Skeletal muscle cell (primary cell): ENCODE measurements at places on chromosomes 5 and 9.

DNA sequence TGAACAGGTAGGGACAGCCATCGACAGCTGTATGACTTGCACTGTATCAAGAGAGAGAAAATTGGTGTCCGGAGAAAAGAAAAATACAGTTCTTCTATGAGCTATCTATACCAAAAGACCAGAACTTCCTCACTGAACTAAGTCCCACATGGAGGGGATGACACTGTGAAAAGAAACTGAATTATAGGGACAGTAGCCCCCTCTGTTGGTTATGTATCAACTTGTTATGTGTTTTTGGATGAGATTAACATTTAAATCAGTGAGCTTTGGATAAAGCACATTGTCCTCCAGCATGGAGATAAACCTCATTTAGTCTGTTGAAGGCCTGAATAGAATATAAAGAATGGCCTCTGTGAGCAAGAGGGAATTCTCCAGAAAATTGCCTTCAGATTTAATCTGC is 176.6 kb upstream of the SH3GL2 start:
- no peak for DNase-seq

DNA sequence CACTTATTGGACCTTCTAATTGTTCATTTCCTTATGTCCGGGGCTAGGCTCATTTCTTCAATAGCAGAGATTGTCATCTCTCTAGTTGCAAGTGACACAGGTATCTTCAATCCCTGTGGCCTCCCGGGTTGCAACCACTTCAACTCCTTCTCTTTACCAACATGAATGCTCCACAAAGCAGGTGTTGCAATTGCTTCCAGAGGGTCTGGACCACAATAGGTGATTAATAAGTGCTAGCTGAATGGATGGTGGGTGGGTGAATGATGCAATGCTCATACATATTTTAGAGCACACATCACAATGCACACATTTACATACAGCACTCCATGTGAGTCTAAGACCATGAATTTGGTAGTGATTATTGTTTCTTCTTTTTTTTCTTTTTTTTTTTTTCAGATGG is 2.6 kb downstream of the CEMIP2 start:
- no peak for DNase-seq

- DNase-seq = peak; percentile 91
Observed at GRCh38 chr5:59099270-59099994, 516.6 kb downstream of the RAB3C start.

GRCh38 chr5:95520206-95520605 is 34.6 kb downstream of the SKIC3 start:
- DNase-seq = no peak

GRCh38 chr5:176362233-176362490 is 598 bp upstream of the KIAA1191 start:
- DNase-seq = no peak

GRCh38 chr9:18396102-18396728 is 77.7 kb upstream of the ADAMTSL1 start:
- DNase-seq = no peak

GRCh38 chr9:8384091-8384490 is 584.5 kb upstream of the DMAC1 start:
- DNase-seq = peak; percentile 18

DNA sequence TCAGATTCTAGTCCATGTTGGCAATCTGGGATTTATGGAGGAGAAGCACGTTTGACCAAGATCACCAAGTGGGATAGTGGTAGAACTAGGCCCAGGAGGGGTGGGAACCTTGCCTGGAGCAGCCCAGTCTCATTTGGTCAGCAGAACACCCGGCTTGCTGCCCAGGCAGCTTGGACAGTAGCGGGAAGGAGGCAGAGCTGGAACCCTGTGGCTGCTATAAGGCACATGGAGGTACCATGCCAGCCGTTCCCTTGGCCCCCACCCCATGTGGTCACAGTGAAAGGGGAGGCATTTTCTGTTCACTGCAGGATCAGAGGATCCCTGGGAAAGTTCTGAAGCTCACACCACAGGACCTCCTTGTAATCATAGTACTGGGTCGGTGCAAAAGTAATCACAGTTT is 75.4 kb upstream of the ORM1 start:
- DNase-seq = no peak

- DNase-seq = no peak
Observed at GRCh38 chr9:94825611-94825958, 99.1 kb downstream of the AOPEP start.

GRCh38 chr9:22107202-22108045 is 98.3 kb upstream of the CDKN2B start:
- DNase-seq = no peak

GRCh38 chr5:40240111-40240510 is 439.6 kb upstream of the PTGER4 start:
- DNase-seq = peak; percentile 49
